Non-pigmented ciliary epithelial cell (primary cell): ENCODE measurements at places on chromosomes 1 and 21.

DNA sequence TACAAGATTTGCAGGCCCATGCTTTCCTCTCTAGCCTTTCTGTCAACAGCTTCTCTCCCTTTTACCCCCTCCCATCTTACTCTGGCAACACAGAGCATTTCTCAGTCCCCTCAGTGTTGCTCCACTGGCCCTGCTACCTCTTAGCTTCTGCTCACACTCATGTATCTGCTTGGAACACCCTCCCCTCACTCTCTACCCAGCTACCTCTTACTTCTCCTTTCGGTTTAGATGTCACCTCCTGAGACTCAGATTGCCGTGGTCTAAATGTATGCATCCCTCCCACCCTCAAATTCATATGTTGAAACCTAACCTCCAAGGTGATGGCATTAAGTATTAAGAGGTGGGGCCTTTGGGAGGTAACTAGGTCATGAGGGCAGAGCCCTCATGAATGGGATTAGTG lies 80.1 kb downstream of the FOXD2 start:
- DNase-seq = no peak

DNA sequence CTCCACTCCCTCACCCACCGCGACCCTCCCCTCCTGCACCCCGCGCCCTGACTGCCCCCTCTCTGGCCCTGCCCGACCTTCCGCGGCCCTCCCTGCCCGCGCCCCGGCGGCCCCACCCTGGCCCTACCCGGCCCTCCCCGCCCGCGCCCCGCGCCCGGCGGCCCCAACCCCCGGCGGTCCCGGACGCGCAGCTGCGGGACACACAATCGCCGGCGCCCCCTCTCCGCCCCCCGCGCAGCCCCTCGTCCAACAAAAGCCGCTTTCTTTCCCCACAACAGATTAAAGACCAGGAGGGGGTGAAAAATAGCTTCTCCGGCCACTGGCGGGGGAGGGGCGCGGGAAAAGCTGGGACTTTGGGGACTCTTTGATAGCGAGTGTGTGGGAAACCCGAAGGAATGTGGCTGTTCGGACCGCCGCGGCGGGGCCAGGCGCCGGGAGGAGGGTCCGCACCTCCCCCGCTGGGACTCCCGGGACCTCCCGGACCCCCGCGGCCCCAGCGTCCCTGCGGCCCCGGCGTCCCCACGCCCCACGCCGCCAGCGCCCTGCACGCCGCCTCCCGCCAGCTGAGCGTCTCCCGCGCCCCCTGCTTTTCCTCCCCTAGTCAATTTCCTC lies 8.8 kb upstream of the ID3 start:
- DNase-seq = no peak

DNA sequence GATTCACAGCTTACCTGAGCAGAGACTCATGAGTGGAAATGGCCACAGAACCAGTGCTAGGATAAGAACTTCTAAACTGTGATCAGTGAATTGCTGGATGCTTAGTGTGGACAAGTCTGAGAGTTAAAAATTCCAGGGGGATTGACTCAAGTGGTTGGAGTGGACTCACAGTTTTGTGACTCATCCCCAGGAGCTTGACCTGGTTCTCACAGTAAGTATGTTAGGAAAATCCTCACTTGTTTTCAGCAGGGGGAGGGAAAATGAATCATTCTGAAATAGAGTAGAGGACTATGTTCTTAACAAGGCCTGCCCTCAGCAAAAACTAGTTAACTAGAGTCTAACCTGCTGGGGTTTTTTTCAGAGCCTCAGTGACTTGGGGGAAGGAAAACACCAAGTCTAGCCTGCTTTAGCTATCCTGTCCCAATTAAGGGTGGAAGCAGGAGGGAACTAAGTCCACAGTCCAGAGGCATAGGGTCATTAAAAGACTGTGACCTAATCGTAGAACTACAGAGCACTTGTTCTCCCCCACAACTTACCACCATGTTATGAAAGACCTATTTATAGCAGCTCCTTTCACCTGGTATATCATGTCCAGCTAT lies 6.1 kb upstream of the CDC73 start:
- peak; percentile 99 for DNase-seq

- DNase-seq = no peak
Measured at GRCh38 chr1:239363930-239364329, 22.4 kb upstream of the CHRM3 start.

DNA sequence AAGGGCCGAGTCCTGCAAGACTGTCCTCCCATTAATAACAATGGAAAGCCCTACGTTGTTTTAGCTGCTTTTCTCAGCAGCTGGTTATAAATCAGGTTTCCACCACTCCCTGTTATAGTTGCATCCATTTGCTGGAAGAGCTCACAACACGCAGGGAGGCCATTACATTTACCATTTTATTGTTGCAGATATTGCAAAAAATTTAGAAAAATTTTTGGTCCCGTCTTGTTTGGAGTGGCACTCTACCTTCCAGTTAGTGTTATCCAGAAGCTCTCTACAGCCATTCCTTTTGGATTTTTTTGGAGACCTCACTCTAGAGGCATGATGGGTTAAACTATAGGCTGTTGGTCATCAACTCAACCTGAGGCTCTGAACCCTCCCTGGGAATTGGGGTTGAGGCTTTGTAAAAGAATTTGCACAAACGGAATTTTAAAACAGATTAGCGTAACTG lies 1532.1 kb upstream of the TPTE start:
- DNase-seq = no peak

GRCh38 chr1:15148941-15149340 lies 4.6 kb upstream of the TMEM51 start:
- no peak for DNase-seq

- DNase-seq = no peak
Measured at GRCh38 chr1:77036560-77036959, 169.3 kb downstream of the ST6GALNAC5 start.

DNA sequence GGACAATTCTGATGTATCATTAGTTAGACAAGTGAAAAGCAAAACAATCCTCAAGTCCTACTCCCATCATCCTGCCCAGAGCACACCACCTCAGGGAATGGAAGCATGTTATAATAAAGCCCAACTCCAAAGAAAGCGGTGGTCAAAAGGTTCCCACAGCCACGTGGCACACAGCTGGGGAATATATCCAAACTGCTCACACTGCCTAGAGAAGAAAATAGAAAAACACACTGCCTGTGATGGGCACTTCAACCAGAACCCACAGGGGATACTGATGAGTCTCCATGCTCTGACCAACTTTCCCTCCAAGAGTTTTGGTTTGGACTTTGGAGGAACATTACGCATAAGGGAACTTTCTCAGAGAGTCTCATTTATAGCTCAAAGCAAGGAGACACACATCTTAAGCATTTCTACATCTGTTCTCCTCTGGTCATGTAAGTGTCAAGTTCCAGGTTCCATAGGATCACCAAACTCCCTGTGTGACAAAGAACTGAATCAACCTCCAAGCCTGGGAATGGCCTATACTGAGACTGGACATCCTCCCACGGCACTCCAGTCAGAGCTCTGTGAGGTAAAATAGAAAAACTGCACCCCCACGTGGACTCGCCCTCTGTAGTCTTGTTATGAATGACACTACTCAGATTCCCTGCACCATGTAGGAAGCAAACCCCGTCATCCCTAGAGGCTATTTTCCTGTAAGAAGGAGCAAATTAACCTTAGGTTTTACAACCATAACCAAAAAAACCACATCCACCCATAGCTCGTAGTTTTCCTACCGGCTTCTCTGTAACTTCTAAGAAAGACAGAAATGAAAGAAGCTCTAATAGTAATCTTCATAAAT lies 12.2 kb downstream of the DSTYK start:
- DNase-seq = no peak

DNA sequence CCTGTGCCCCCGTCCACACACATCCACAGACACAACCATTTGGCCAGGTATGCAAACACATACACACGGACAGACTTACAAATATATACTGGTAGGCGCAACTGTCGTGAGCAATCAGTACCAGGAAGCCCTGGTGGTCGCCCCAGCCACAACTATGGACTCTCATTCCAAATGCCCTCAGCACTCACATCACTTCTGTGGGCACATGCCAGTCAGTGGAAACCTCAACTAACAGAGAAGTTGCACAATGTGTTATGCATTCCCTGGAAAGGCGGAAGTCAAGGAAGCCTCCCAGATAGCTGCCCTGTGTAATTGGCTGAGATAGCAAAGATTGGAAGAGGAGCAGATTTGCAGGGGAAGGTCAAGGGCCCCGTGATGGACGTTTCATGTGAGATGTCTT lies 1.4 kb upstream of the HEYL start:
- no peak for DNase-seq

DNA sequence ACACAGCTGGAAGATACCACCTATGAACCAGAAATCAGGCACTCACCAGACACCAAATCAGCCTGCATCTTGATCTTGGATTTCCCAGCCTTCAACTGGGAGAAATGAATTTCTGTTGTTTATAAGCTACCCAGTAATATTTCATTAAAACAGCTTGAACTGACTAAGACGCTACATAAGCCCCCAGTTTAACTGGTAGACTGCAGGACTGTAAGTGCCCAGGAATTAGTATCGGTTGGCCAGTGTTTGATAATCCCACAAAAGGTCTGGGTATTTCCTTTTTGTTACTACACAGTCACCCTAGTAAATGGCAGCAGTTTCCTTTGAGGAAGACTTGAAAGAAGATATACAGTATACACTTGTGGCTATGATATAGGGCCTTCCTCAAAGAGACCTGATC lies 7.3 kb upstream of the SLC35D1 start:
- DNase-seq = no peak

- DNase-seq = no peak
Measured at GRCh38 chr1:41488040-41488951, 3.8 kb upstream of the EDN2 start.

DNA sequence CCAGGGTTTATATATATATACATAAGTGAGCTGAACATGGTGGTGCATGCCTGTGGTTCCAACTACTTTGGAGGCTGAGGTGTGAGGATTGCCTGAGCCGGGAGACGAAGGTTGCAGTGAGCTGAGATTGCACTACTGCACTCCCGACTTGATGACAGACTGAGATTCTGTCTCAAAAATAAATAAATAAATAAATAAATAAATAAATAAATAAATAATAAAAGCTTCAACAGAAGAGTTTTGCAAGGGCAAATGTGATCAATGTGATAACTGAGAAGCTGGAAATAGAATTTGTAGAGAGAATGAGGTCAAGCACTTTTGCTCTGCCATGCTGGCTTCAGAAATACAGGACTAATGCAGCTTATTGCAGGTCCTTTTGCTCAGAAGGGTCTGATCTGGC lies 855.8 kb upstream of the PRMT6 start:
- no peak for DNase-seq

- DNase-seq = peak; percentile 81
Measured at GRCh38 chr1:32939655-32940371, 24.8 kb downstream of the RNF19B start.

DNA sequence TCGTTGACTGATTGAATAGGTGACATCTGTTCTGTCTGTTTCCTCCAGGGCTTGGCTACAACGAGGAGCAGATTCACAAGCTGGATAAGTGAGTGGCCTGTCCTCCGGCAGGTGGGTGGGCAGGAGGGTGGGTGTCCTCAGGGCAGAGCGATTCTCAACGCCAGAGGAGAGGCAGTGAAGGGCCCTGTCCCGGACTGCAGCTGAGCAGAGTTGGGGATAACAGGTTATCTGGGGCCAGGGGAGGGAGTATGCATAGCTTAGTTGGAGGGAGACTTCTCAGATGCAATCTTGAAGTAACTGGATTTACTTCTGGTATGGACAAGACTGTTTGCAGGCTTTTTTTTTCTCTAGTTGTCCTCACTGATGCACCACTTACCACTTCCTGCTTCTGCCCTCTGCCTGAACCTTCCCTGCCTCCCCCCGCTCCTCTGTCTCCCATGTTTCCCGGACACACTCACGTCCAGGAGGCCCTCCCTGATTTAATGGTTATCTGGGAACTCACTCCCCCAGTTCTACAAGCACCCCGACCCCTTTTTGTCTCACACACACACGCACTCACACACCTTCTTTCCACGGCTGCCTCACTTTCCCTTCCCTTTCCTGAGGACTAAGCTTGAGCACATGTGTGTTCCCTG lies 16.4 kb upstream of the RASSF5 start:
- peak; percentile 67 for DNase-seq

GRCh38 chr1:172838680-172839313 lies 179.9 kb downstream of the FASLG start:
- no peak for DNase-seq

DNA sequence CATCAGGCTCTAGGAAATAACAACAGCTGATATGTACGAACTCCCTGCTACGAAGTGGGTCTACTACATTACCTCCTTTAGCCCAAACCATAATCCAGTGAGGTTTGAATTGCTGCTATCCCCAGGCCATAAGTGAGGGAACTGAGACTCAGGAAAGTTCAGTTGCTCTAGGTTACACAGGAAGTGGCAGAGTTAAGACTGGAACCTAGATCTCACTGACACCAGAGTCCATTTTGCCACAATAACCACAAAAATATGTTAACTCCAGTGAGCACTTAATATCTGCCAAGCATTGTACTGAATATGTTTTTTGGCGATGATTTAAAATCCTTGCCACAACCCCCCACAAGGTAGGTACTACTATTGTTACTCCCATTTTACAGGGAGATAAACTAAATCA lies 8.9 kb upstream of the TADA1 start:
- DNase-seq = no peak

GRCh38 chr1:43454270-43455011 lies 710 bp upstream of the HYI start:
- peak; percentile 79 for DNase-seq

DNA sequence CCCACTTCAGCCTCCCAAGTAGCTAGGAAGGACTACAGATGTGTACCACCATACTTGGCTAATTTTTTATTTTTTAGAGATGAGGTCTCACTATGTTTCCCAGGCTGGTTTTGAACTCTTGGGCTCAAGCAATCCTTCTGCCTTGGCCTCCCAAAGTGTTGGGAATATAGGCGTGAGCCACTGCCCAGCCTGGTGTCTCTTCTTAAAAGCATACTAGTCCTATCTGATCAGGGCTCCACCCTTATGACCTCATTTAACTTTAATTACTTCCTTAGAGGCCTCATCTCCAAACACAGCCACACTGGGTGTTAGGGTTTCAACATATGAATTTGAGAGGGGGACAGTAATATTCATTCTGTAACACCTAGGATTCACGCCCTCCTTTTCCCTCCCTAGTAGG lies 130.9 kb downstream of the GLIS1 start:
- no peak for DNase-seq

DNA sequence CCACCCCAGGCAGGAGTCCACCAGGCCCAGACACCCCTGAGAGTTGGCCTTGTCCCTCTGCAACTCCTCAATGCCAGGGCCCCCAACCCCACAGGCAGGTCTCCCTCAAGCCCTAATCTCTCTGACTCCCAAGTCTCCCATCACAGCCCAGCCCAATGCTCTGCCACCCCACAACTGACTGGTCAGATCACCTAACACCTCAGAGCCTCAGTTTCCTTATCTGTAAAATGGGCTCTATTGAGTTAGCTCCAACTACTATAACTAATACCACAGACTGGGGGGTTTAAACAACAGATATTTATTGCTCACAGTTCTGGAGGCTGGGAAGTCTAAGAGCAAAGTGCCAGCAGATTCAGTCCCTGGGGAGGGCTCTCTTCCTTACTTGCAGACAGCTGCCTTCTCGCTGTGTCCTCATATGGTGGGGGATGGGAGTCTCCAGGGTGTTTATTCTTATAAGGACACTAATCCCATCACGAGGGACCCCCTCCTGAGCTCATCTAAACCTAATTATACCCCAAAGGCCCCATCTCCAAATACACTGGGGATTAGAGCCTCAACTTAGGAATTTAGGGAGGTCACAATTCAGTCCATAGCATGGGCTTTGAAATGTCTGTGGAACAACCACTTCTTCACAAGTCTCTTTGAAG lies 34.9 kb upstream of the ZC3H12A start:
- DNase-seq = no peak
